Spinal cord (tissue), 10 donors: ENCODE measurements at places on chromosomes 5 and 9. TPM values are rescaled to one million over a fixed set of nuclear protein-coding genes. Genes with fewer than 3 reads are reported as not detected.

The TRIP13 gene
- total RNA-seq = 7.3 TPM

The KCNV2 gene
- total RNA-seq = not detected

The NEUROG1 gene
- total RNA-seq = not detected

The HMCN2 gene
- total RNA-seq = 2.4 TPM

The SERINC5 gene
- 67.5 TPM for total RNA-seq

The CCDC152 gene
- 5.9 TPM for total RNA-seq

- no peak for DNase-seq
- peak overlapping the region; percentile 33 for H3K27ac ChIP-seq
- H3K27me3 ChIP-seq = no peaks in the 10 kb centered on the region
- no peak overlapping the region for H3K4me3 ChIP-seq
These were observed 17.7 kb upstream of the UBAC1 start for GRCh38 chr9:135978642-135979546.

DNA sequence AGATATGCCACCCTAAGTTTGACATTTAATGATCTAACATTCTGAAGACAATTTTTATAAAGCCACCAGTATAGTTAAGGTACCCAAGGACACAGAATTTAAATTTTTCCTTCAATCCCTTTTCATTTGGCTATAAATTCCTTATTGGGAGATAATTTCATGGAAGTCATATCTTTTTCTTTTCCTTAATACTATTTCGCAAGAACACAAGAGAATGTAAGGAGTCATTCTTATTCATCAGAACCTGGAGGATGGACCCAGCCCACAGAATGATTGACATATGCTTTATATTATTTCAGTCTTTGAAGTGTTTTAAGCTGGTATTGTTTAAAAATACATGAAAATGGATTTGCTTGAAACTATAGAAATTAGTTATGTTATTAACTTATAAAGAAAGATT, 79.6 kb downstream of the DROSHA start:
- no peaks in the 10 kb centered on the region for H3K27me3 ChIP-seq
- H3K4me3 ChIP-seq = no peak overlapping the region
- H3K36me3 ChIP-seq = peaks cover 17% of the 10 kb centered on the region
- no peak overlapping the region for H3K27ac ChIP-seq
- no peak for DNase-seq

GRCh38 chr5:38297830-38298608, 39.7 kb downstream of the EGFLAM start:
- no peaks in the 10 kb centered on the region for H3K36me3 ChIP-seq
- no peak overlapping the region for H3K27ac ChIP-seq
- no peak overlapping the region for H3K4me3 ChIP-seq
- DNase-seq = no peak

- H3K27me3 ChIP-seq = no peaks in the 10 kb centered on the region
- H3K27ac ChIP-seq = no peak overlapping the region
- no peak for DNase-seq
- H3K4me1 ChIP-seq = no peaks in the 10 kb centered on the region
These were observed 11.8 kb upstream of the JAK2 start for GRCh38 chr9:4973246-4973645.

DNA sequence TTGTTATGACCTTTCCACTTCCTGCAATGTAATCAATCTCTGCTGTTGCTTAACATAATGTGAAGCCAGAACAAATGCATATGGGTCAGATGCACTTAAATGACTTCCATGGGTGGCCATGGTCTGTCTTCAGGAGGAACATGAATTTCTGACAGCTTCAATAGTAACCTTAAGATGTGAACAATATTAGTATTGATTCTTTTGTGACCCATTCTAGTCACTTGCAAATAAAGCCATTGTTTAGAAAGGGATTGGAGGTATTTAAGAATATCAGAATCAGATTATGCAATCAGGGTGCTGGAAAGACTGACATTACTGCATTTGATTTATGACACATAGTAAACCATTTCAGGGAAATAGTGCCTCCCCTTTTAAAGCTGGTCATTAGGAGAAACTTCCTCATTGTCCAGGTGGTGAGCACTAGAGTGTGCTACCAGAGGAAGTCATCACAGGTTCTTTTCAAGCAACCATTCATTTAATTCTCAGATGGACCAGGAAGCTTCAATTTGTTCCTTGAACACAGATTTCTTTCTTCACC, 32.1 kb downstream of the GRIN3A start:
- peaks cover 9% of the 10 kb centered on the region for H3K4me1 ChIP-seq
- H3K36me3 ChIP-seq = no peaks in the 10 kb centered on the region
- H3K27ac ChIP-seq = no peak overlapping the region
- no peaks in the 10 kb centered on the region for H3K27me3 ChIP-seq
- no peak for DNase-seq

- H3K36me3 ChIP-seq = no peaks in the 10 kb centered on the region
- no peak overlapping the region for H3K4me3 ChIP-seq
- H3K27me3 ChIP-seq = no peaks in the 10 kb centered on the region
- no peak for DNase-seq
- no peak overlapping the region for H3K27ac ChIP-seq
- no peaks in the 10 kb centered on the region for H3K4me1 ChIP-seq
These were observed 185.2 kb downstream of the DCP2 start for GRCh38 chr5:113161806-113162205.

GRCh38 chr9:82993856-82994605, 68.9 kb downstream of the RASEF start:
- no peak for DNase-seq
- no peak overlapping the region for H3K4me3 ChIP-seq
- H3K27me3 ChIP-seq = no peaks in the 10 kb centered on the region

GRCh38 chr5:39423331-39423751, 1.4 kb downstream of the DAB2 start:
- H3K27me3 ChIP-seq = peaks cover 10% of the 10 kb centered on the region
- H3K36me3 ChIP-seq = no peaks in the 10 kb centered on the region
- peak overlapping the region; percentile 82 for H3K4me3 ChIP-seq
- peak overlapping the region; percentile 78 for H3K27ac ChIP-seq
- DNase-seq = no peak

DNA sequence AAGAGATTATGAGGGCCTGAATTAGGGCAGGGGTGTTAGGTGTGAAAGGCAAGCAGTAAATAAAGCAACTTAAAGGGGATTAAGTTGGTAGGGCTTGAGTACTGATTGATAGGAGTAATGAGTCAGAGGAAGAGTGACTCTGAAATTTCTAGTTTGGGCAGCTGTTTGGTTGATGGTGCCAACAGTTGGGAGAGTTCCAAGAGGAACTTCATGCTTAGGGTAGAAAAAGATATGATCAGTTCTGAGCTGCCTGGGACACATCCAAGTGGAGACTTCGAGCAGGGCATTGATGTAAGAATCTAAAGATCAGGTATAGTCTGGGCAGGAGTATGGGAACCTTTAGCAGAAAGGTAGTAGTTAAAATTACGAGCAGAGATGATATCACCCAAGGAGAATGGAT, 10.2 kb downstream of the MAMDC2 start:
- H3K4me1 ChIP-seq = peaks cover 4% of the 10 kb centered on the region
- H3K36me3 ChIP-seq = no peaks in the 10 kb centered on the region

- H3K36me3 ChIP-seq = peaks cover 13% of the 10 kb centered on the region
- no peak for DNase-seq
- H3K4me1 ChIP-seq = peaks cover 13% of the 10 kb centered on the region
- H3K4me3 ChIP-seq = no peak overlapping the region
- no peak overlapping the region for H3K27ac ChIP-seq
- no peaks in the 10 kb centered on the region for H3K27me3 ChIP-seq
These were observed 54.4 kb upstream of the FAM120AOS start for GRCh38 chr9:93507768-93508167.

DNA sequence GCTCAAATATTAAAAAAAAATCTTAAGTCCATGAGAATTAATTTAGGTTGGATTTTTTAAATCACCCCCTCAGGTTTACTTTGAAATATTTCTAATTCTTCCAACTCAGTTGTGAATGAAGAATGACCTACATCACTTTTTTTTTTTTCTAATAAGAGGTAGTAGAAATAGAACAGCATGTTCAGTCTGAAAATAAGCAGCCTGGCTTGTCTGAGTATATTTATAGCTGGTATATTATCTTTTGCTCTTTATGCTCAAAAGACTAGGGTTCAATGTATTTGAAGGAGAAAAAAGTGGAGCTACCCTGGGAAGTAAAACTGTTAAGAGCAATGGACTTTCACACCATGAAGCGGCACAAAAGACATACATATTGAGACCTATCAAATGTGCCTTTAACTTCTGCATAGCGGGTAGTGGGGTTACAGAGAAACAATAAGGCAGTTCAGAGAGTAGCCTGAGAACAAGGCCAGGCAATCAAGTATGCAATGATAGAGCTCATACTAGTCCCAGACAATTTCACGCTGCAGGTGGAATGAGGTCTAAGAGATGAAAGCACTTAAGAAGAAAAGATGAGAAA, 175.4 kb upstream of the CDH12 start:
- no peaks in the 10 kb centered on the region for H3K4me1 ChIP-seq
- no peak overlapping the region for H3K4me3 ChIP-seq
- no peaks in the 10 kb centered on the region for H3K27me3 ChIP-seq
- DNase-seq = no peak

DNA sequence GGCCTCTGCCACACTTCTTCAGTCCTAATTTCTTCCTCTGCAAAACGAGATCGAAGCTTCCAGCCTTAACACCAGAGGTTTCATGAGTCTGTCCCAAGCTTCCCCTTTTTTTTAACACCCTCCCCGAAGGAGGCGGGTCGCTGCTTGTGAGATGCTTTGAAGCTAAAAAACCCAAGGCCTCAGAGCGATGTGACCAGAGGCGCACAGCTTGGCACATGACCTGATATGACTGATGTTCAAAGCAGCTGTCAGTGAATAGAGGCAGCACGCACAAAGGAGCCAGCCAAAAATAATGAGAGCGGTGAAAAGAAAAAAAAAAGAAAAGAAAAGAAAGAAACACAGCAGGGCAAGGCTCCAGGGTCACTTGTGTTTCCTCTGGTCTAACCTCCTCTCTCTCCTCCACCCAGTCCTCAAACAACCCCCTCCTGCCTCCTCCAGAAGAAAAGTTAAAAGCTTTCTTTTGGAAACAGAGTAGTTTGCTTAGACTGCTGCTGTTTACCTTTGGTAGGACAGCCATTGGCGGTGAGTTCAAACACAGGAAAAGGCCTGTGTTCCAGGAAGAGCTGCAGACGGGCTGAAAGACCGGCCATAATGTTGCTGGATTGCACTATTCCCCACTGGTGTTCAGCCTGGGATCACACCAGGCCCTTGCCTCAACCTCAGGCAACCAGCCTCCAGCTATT, 10.9 kb upstream of the ZNF366 start:
- no peak overlapping the region for H3K4me3 ChIP-seq
- peak overlapping the region; percentile 11 for H3K27ac ChIP-seq
- H3K27me3 ChIP-seq = no peaks in the 10 kb centered on the region
- no peak for DNase-seq

- no peak overlapping the region for H3K4me3 ChIP-seq
- no peaks in the 10 kb centered on the region for H3K36me3 ChIP-seq
- DNase-seq = no peak
- H3K27ac ChIP-seq = no peak overlapping the region
- H3K4me1 ChIP-seq = no peaks in the 10 kb centered on the region
- H3K27me3 ChIP-seq = no peaks in the 10 kb centered on the region
These were observed 33.8 kb downstream of the HTR1A start for GRCh38 chr5:63928451-63928850.

- H3K36me3 ChIP-seq = no peaks in the 10 kb centered on the region
- no peak for DNase-seq
- H3K4me3 ChIP-seq = no peak overlapping the region
- H3K27me3 ChIP-seq = peaks cover 21% of the 10 kb centered on the region
These were observed 22.8 kb downstream of the FPGS start for GRCh38 chr9:127825319-127826051.

DNA sequence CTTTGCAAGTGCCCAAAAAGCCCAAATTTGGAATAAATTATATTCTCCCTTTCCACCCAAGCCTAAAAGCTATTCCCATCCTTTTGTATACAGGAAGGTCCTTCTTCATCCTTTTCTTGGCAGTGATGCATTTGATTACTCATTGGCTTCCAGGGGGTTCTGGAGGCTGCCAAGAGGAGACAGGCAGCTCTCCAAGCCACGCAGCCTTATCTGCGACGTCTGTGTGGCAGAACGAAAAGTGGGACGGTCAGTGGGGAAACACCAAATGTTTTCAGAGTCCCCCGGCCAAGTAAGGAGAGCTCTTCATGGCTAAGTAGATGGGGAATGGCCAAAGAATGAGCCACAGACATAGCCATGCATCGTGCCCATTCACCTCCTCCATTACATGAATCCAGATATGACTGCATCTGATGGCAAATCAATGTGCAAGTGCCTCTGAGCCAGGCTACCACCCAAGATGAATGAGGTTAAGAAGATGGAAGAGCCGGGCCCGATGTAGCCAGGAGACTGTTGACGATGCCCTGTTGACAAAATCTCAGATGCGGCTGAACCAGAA, 12.1 kb downstream of the ADAM19 start:
- no peak overlapping the region for H3K4me3 ChIP-seq
- H3K4me1 ChIP-seq = peaks cover 30% of the 10 kb centered on the region
- peaks cover 6% of the 10 kb centered on the region for H3K36me3 ChIP-seq
- no peaks in the 10 kb centered on the region for H3K27me3 ChIP-seq
- H3K27ac ChIP-seq = peak overlapping the region; percentile 11
- DNase-seq = no peak

DNA sequence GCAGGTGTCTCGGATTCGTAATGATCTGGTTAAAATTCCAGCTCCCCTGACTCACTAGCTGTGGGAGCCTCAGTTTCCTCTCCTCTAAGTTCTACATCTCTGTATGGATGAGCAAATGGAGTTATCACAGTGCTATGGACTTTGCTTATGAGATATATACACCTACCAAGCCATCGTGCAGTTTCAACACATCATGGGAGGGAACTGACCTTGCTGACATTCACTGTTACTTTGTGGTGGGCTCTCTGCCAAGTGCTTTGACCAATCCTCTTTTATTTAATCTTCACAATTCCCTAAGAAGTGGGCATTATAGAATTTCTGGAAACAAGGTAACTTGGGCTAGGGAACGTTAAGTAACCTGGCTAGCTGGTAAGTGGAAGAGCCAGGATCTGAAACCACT, 70.2 kb downstream of the PTPN3 start:
- no peaks in the 10 kb centered on the region for H3K27me3 ChIP-seq
- H3K4me1 ChIP-seq = no peaks in the 10 kb centered on the region
- no peak overlapping the region for H3K27ac ChIP-seq

GRCh38 chr5:14241141-14241540, 98.0 kb downstream of the TRIO start:
- H3K27ac ChIP-seq = no peak overlapping the region
- no peak for DNase-seq
- H3K4me3 ChIP-seq = no peak overlapping the region
- H3K4me1 ChIP-seq = peaks cover 18% of the 10 kb centered on the region
- H3K27me3 ChIP-seq = no peaks in the 10 kb centered on the region
- H3K36me3 ChIP-seq = no peaks in the 10 kb centered on the region
